ENCODE measurements at places on chromosomes 2 and 18.

DNA sequence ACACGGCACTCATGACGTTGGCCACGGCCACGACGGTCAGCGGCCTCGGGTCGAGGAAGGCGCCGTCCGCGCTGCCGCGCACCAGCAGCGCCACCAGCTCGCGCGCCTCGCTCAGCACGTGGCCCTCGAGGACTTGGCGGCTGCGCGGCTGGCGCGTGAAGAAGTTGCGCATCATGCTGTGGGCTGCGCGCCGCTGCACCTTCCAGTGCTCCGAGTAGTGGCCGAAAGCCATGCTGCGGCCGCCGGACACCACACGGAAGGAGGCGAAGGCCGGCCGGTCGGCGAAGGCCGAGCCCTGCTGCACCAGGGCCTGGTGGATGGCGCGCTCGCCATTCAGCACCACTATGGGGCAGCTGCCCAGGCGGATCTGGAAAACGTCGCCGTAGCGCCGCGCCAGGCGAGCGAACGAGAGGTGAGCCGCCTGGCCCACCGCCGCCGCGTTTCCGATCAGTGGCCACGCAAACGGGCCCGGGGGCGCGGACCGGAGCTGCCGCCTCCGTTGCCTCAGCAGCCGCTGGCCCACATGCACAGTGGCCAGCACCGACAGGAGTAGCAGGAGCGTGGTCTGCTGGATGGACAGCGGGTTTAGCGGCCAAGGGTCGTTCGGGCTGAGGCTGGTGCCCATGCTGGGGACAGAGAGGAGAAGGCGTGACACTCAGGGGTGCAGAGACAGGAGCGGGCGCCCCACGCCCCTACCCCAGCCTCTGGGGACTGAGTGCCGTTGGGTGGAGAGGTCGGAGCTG lies 1.0 kb downstream of the CYP1B1 start:
- ATAC-seq: no peak

GRCh38 chr2:173830170-173830569 lies 135.0 kb downstream of the SP3 start:
- no peak for ATAC-seq

- ATAC-seq: no peak
Observed at GRCh38 chr2:45543257-45543656, 67.8 kb downstream of the SRBD1 start.

DNA sequence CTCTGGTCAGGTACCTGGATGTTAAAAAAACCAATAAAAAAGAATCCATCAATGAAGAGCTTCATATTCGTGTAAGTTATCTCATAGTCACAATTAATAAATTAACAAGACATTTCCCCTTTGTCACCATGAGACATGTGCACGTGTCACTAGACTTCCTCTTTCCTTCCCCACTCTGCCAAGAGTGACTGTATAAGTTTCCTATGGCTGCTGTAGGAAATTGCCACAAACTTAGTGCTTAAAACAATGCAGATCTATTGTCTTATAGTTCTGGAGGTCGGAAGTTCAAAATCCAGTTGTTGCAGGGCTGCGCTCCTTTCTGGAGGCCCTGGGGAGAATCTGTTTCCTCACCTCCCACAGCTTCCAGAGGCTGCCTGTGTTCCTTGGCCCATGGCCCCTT lies 35.8 kb downstream of the SLC9A4 start:
- no peak for ATAC-seq

DNA sequence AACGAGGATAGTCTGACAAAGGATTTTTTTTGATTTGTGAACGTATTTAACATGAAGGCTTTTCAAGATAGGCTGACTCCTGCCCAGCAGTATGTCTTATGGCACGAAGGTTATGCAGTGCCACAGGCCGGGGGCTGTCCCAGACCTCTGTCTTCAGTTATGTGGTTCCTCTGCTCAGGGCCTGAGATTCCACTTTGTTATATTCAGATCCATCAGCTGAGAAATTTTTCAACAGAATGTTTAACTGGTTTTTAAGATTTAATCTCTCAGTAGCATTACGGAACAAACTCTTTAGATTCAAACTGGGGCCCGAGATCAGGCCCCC lies 20.0 kb downstream of the C2orf74 start:
- ATAC-seq: no peak

- no peak for ATAC-seq
Observed at GRCh38 chr18:8980918-8981317, 121.6 kb upstream of the NDUFV2 start.

DNA sequence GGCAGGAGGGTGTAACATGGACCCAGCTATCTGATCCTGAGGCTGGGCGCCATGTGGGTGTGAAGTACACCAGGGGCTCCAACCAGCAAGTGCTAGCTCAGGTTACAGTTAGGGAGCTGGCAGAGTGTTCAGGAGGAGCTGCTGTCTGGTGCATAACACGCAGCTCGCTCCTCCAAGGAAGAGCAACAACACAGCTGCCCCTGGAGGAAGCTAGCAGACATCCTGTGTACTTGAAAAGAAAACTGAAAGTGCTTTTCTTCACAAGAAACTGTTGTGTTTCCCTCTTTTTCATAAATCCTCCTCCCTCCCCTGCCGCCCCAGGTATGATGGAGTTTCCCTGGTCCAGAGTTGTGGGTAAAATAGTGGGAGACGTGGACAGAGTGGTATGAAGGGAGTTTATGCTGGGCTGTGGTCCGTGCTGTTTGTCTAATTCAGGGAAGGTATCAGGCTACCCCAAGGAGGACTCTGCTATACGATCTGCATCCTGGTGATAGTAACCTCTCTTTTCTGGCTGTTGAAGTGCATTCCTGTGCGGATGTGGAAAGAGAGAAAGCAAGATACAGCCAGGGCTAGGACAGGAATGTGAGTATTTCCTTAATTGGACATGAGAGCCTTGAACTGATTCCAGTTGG lies 6.1 kb upstream of the LBH start:
- ATAC-seq: peak; percentile 54

- no peak for ATAC-seq
Observed at GRCh38 chr2:181399027-181399426, 58.2 kb upstream of the ITGA4 start.
